ENCODE measurements at places on chromosomes 7 and 10.

- DNase-seq, result no peak
Measured at GRCh38 chr10:29811751-29812427, 177.1 kb upstream of the SVIL start.

DNA sequence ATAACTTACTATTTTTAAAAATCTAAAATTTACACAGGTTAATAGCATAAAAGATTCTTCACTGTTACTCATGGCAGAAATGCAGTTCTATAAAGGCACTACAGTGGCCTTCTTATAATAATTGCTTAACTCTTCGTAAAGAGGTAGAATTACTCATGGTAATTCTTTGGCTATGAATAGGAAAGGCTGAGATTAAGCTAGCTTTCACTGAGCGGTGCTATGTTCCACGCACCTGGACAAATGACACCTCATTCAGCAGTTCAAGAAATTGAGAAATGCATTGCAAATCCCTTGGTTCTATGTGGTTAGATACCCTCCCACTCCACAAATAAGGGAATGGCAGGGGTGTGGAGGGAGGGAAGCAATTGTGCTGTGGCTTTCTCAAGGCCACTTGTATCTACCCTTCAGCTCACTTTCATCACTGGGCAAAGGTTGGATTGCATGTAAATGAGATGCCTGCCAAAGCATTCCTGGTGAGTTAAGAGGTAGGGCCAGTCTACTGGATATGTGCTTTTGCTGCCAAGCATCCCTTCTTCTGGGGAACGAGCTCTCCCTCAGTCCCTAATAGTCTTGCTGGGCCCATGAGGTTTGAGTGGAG, 210.9 kb downstream of the TEX36 start:
- no peak for DNase-seq

DNA sequence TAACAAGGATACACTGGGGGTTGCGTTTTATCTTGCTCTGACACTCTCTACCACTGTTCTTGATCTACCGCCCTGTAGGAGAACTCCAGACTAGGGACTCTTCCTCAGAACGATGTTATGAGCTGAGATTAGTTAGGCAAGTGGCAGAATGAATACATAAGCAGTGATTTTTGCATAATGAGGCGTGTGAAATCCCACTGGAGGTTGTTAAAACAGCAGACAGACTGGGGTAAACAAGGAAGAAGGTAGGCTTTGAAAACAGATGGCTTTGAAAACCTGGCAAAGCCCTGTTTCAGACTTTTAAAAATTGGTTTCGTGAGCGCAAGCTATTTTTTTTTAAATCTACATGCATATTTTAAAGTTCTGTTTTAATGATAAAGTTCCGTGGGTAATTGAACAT, 785.2 kb downstream of the TYW1 start:
- DNase-seq, result no peak

GRCh38 chr7:80372415-80372814, 139.4 kb downstream of the GNAT3 start:
- no peak for DNase-seq

- no peak for DNase-seq
Measured at GRCh38 chr10:104456802-104457542, 103.3 kb downstream of the CFAP58 start.

DNA sequence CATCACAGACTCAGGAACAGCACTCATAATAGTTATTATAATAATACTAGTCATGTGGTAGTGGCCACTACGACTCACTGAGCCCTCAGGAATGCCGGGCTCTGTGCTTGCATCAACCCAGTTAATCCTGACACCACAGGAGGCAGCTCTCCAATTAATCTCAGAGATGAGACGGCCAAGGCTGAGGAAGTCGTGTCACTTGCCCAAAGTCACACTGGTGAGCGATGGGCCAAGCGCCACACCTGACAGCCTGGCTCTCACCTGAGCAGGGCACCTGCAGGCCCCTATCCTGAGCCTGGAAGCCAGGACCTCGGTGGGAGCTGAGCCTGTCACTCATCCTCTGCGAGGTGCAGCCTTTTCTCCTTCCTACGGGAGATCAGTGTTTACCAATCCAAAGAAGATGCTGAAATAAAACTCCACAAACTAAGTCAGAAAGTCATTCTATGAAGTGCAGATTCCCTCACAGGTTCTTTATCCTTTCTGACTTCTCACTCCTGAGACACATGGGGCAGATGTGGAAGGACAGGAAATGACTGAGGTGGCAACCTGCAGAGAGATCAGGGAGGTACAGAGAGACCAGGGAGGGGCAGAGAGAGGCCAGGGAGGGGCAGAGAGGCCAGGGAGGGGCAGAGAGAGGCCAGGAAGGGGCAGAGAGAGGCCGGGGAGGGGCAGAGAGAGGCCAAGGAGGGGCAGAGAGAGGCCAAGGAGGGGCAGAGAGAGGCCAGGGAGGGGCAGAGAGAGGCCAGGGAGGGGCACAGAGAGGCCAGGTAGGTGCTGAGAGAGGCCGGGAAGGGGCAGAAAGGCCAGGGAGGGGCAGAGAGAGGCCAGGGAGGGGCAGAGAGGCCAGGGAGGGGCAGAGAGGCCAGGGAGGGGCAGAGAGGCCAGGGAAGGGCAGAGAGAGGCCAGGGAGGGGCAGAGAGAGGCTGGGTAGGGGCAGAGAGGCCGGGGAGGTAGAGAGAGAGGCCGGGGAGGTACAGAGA, 38.5 kb downstream of the VIPR2 start:
- DNase-seq, result no peak
